ENCODE measurements at places on chromosomes 1 and 21. TPM values are rescaled to one million over a fixed set of nuclear protein-coding genes. Genes with fewer than 3 reads are reported as not detected.

The CR1L gene
- total RNA-seq = not detected

The SH2D5 gene
- total RNA-seq = 2.1 TPM

The AVPR1B gene
- total RNA-seq = not detected

The CDC20 gene
- 7.6 TPM for total RNA-seq

The CTSS gene
- total RNA-seq = 9.4 TPM

The SPRR1B gene
- total RNA-seq = not detected

The ORC1 gene
- total RNA-seq = 0.97 TPM

The ST6GALNAC5 gene
- 135 TPM for total RNA-seq

The PLPP3 gene
- 851 TPM for total RNA-seq

The CPLANE2 gene
- total RNA-seq = 10.7 TPM

The DIO1 gene
- total RNA-seq = not detected

The RGS18 gene
- total RNA-seq = not detected

The CSF1 gene
- 161 TPM for total RNA-seq

The EPS8L3 gene
- not detected for total RNA-seq

The CNR2 gene
- total RNA-seq = not detected

The BGLAP gene
- 0.16 TPM for total RNA-seq

The A3GALT2 gene
- not detected for total RNA-seq

The ICOSLG gene
- under 0.01 TPM for total RNA-seq

The AIM2 gene
- total RNA-seq = not detected

The CD244 gene
- not detected for total RNA-seq

The CDCA8 gene
- 1.8 TPM for total RNA-seq

The PRCC gene
- 30.4 TPM for total RNA-seq

The LCE3E gene
- total RNA-seq = not detected

The MYOG gene
- not detected for total RNA-seq

The KRTAP12-2 gene
- not detected for total RNA-seq

The NPPA gene
- total RNA-seq = not detected

The OR6K3 gene
- total RNA-seq = not detected

The TAF13 gene
- total RNA-seq = 68.7 TPM

The LCK gene
- total RNA-seq = not detected

The PYHIN1 gene
- not detected for total RNA-seq

The CA14 gene
- not detected for total RNA-seq

The SPRR3 gene
- total RNA-seq = not detected

The NADK gene
- total RNA-seq = 86.5 TPM

The EDN2 gene
- total RNA-seq = not detected

The S100B gene
- 1.5 TPM for total RNA-seq

The ZBTB7B gene
- total RNA-seq = 29.2 TPM

The FAM131C gene
- 0.65 TPM for total RNA-seq

The IFFO2 gene
- total RNA-seq = 10.9 TPM

The HSF2BP gene
- total RNA-seq = 2.3 TPM

The MPL gene
- not detected for total RNA-seq

The ARMH1 gene
- 0.97 TPM for total RNA-seq

The NDUFS5 gene
- total RNA-seq = 131 TPM

The TMOD4 gene
- 1.6 TPM for total RNA-seq

The LCE2C gene
- not detected for total RNA-seq

The LAMC1 gene
- 472 TPM for total RNA-seq

The FASLG gene
- total RNA-seq = not detected

The HNRNPCL1 gene
- total RNA-seq = not detected

The CCDC30 gene
- 1.3 TPM for total RNA-seq

The OR6N1 gene
- not detected for total RNA-seq

The C1QA gene
- total RNA-seq = not detected

The RNF186 gene
- total RNA-seq = not detected

The IL19 gene
- not detected for total RNA-seq

The NBPF20 gene
- total RNA-seq = 2.3 TPM

The OR2M5 gene
- total RNA-seq = not detected
